ENCODE measurements at places on chromosomes 3 and 15. TPM values are rescaled to one million over a fixed set of nuclear protein-coding genes. Genes with fewer than 3 reads are reported as not detected.

DNA sequence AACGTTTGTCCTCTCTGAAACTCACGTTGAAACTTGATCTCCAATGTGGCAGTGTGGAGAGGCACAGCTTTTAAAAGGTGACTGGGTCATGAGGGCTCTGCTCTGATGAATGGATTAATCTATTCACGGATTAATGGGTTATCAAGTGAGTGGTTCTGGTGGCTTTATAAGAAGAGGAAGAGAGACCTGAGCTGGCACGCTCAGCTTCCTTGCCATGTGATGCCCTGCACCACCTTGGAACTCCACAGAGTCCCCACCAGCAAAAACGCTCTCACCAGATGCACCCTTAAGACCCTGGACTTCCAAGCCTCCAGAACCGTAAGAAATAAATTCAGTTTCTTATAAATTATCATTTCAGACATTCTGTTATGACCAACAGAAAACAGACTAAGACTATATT is 2.6 kb downstream of the PPP1R2 start:
- DNase-seq = no peak

The NAA80 gene
- 20.1 TPM for total RNA-seq

The MUC20 gene
- total RNA-seq = 0.96 TPM

DNA sequence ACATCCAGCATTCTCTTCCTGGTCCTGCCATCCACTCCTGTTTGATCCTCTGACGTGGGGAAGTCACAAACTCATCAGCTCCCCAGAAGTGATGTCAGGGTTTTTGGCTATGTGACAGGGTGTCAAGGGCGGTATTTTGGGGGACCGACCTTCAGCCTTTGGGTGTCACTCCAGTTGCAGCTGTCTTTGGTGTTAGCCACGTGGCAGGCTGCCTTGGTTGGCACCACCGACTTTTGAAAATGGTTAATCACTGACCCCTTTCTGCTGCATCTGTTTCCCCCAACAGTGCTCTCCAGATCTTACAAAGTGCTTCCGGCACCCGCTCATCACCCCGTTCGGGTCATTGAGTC is 86.6 kb downstream of the TRAK1 start:
- DNase-seq = peak; percentile 59
